AML-193 (cell line): ENCODE measurements at places on chromosomes 6 and 20.

DNA sequence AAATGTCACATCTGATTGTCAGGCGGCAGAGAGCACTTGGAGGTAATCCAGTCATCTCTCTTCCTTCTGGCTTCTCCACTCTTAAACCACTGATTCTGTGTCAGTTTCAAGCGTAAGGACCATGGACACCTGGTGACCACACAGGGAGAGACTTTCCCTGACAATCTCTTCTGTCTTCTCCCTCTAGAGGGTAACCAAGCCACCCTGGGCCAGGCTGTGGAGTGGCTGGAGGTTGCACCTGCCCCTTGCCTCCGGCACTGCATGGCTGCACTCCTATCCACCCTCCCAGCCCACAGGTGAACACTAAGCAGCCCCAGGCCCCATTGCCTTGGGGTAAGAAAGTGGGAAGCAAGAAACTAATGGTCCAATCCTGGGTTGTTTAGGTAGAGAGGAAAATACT is 78.7 kb downstream of the BFSP1 start:
- no peak for DNase-seq

GRCh38 chr6:85463621-85464259 is 13.9 kb downstream of the NT5E start:
- DNase-seq: no peak

GRCh38 chr6:146915671-146916127 is 288.5 kb upstream of the STXBP5 start:
- DNase-seq: peak; percentile 57

GRCh38 chr6:26126394-26127235 is 39.4 kb downstream of the HFE start:
- no peak for DNase-seq

DNA sequence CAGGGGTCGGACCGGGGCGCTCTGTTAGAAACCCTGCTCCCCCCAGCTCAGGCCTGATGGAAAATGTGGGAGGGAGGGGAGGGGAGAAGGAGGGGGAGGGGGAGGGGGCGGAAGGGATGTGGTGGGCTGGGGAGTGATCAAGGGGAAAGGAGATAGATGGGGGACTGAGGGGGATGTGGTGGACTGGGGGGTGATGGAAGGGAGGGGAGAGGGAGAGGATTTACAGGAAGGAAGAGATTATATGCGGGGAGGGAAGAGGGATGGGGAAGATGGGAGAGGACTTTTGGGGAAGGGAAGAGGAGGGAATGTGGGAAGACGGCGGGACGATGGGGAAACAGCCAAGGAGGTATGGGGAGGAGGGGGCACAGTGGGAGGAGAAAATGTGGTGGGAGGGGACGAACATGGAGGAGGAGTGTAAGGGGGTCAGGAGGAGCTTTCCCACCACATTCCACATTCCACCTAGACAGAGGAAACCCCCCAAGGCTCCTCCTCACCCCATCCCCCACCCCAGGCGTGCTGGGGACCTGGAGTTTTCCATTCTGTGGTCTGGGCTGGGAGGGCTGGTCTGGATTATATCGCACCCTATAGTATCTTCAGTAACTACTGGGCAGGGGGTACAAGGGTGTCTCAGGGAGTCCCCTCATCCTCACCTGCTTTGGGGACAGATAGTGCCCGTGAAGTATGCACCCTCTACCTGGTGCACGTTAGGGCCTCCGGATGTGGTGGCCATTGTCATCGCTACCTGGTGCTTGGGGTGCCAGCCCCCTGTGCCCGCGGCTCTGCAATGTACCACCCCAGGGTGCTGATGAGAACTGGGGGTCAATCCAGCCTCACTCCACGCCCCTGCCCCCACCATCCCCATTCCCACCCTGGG is 578 bp upstream of the PTGIS start:
- DNase-seq: no peak

- DNase-seq: no peak
Observed at GRCh38 chr6:29627755-29628418, 5.1 kb downstream of the GABBR1 start.

DNA sequence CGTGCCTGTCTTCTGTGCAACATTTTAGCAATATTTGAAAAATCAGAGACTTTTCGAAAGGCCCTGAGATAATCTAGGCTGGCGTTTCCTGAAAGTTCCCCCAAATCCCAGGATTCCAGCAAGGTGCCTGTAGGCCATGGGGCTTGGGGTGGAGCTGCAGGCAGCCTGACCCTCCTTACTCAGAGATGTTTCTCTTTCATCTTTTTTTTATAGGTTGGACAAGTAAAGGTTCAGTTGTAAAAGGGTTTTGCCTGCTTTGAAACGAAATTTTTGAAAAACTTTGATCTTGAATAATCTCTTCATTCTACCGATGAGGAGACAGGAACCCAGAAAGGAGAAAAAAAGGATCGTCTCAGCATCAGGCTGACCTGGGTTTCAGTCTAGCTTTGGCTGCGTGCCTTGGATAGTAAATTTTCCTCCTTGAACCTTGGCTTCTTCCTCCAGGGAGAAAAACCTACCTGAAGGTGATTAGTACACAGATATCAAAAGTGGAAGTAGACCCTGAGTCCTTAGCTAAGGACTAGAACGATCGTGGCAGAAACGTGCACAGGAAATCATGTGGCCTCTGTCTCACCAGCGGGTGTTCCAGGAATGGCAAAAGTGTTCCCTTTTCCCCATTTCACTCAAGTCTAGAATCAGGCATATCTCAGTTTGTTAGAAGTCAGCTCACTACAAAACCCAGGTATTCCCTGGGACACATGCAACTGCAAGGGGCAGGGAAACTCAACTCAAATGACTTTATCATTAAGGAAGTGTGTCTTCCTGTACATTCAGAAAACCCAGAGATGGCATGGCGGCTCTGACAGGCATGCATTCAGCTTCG is 128.2 kb upstream of the PTPN1 start:
- peak; percentile 28 for DNase-seq

GRCh38 chr6:68652117-68652536 is 17.0 kb downstream of the ADGRB3 start:
- DNase-seq: no peak

GRCh38 chr6:3308106-3308505 is 49.4 kb downstream of the PSMG4 start:
- no peak for DNase-seq

DNA sequence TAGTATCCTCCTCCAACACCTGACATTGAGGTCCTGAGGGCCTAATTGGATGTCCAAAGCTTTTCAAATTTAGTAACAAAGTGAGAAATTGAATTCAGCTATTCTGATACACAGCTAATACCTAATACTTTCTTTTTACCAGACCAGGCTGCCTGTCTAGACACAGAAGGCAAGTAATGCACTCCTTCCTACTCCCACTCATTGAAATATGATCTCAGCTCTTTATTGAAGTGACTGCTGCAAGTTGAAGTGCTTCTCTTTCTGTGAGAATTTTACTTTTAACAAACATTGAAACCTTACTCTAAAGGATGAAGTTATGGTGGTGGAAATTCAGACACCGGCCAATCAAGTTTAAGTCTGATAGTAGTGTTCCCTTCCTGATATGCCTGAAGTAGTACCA is 90.8 kb upstream of the OGFRL1 start:
- no peak for DNase-seq

- DNase-seq: no peak
Observed at GRCh38 chr20:57735831-57736737, 26.3 kb upstream of the PMEPA1 start.

DNA sequence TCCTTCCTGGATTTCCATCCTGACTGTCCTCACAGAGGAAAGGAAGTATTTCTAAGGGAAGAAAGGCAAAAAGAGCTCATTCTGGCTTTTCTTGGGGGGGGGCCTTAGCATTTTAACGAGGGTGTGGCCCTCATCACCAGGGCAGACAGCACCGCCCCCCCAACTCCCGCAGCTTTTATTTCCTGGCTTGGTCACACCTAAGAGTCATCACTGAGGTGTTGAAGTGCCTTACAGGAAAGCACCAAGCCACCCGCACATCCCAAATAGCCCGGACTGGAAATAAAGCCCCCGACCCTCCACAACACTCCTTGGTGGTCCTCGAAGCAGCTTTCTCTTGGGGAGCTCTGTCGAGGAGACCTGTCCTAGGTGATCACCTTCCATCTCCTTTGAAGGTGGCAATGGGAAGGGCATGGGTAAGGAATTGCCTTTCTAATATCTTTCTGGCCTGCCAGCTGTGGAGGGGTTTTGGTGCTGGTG is 1.3 kb downstream of the PTK7 start:
- DNase-seq: no peak

GRCh38 chr6:168678077-168678476 is 237.1 kb downstream of the SMOC2 start:
- DNase-seq: no peak

DNA sequence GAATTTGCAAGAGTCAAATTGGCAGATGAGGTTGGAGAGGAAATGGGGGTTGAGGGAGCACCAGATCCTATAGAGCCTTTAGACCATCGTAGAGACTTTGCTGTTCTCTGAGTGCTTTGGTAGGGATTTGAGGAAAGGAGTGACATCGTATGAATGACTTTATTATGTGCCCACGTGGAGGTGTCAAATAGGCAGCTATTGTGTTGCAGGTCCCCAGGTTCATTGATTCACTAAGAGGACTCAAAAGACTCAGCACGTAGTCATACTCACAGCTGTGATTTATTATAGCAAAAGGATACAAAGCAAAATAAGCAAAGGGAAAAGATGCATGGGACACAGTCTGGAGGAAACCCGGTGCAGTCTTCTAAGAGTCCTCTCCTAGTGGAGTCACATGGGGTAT is 2.2 kb downstream of the MTRES1 start:
- no peak for DNase-seq
